Left lung (tissue), 14 donors: ENCODE measurements at places on chromosomes 1 and 21. TPM values are rescaled to one million over a fixed set of nuclear protein-coding genes. Genes with fewer than 3 reads are reported as not detected.

- peaks cover 49% of the 10 kb centered on the region for H3K27me3 ChIP-seq
- peak; percentile 76 for DNase-seq
- H3K36me3 ChIP-seq: no peaks in the 10 kb centered on the region
- H3K4me3 ChIP-seq: no peak overlapping the region
- H3K27ac ChIP-seq: no peak overlapping the region
Observed at GRCh38 chr1:1181129-1181937, 7.7 kb downstream of the TTLL10 start.

The KCNA2 gene
- total RNA-seq: 0.42 TPM

GRCh38 chr21:41207401-41208375 is 39.7 kb downstream of the BACE2 start:
- no peak overlapping the region for H3K27ac ChIP-seq
- H3K4me3 ChIP-seq: no peak overlapping the region
- peak; percentile 57 for DNase-seq
- H3K27me3 ChIP-seq: no peaks in the 10 kb centered on the region
- H3K4me1 ChIP-seq: no peaks in the 10 kb centered on the region

The ZMPSTE24 gene
- 54.5 TPM for total RNA-seq

- H3K36me3 ChIP-seq: no peaks in the 10 kb centered on the region
- H3K27me3 ChIP-seq: no peaks in the 10 kb centered on the region
- H3K4me3 ChIP-seq: no peak overlapping the region
- DNase-seq: no peak
- H3K27ac ChIP-seq: no peak overlapping the region
Observed at GRCh38 chr1:88474555-88475304, 209.3 kb upstream of the PKN2 start.

DNA sequence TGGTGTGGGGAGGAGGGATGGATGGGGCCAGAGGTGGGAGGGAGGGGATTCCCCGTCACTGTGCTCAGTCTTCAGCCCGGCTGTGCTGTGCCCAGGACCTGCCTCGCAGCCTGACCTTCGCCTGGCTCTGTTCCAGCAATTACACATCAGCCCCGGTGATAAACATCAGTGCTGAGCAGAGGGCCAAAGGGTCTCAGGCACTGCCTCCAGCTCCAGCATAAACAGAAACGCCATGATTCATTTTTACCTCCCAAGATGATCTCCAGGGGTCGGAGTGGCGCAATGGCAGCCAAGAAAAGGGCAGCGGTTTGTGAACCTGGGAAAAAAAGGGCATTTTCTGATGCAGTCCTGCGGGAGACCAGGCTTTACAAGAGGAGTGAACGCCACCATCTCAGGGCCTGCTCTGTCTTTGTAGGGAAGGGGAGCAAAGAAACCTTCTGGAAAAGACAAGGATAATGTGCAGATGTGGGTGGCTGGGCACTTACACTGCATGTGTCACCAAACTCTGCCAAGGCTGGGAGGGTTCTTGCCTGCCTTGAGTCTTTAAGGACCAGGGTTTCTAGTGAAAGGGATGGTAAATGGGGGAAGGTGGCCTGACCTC is 28.1 kb downstream of the SHISA4 start:
- no peaks in the 10 kb centered on the region for H3K27me3 ChIP-seq
- DNase-seq: no peak
- peak overlapping the region; percentile 75 for H3K27ac ChIP-seq
- H3K36me3 ChIP-seq: no peaks in the 10 kb centered on the region

- H3K27ac ChIP-seq: no peak overlapping the region
- peaks cover 6% of the 10 kb centered on the region for H3K36me3 ChIP-seq
- H3K4me1 ChIP-seq: no peaks in the 10 kb centered on the region
- no peak for DNase-seq
- H3K27me3 ChIP-seq: no peaks in the 10 kb centered on the region
- no peak overlapping the region for H3K4me3 ChIP-seq
Observed at GRCh38 chr21:28961927-28962326, 30.8 kb downstream of the LTN1 start.

DNA sequence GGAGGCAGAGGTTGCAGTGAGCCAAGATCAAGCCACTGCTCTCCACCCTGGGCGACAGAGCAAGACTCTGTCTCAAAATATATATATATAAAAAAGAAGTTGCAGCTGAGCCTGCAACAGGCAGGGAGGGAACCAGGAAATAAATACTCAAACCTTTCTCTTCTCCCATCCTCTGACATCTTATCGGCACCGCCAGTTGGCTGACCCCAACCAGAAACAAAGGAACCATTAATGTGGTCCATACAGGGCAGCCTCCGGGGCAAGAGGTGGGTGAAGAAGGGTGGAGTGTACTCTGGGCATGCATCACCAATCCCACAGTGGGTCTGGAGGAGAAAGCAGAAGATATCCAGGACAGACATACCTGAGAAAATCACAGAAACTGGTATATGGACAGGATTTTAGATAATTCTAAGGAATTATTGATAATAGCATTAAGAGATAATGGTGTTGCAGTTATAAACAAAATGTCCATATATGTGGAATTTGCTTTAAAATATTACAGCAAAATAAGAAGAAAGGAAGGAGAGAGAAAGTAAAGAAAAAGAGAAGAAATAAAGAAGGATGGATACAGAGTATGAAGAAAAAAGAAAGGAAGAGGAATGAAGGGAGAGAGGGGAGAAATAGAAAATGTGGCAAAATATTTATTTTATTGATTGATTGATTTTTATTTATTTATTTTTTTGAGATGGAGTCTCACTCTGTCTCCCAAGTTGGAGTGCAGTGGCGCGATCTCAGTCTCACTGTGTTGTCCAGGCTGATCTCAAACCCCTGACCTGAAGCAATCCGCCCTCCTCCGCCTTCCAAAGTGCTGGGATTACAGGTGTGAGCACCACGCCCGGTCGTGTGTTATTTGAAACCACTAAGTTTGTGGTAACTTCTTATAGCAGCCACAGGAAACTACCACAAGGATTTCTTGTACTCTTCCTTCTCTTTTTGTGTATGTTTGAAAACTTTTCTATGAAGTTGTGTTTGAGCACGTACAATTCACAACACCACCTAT is 4.1 kb upstream of the PTAFR start:
- no peaks in the 10 kb centered on the region for H3K27me3 ChIP-seq
- no peak for DNase-seq
- H3K4me3 ChIP-seq: no peak overlapping the region
- no peaks in the 10 kb centered on the region for H3K4me1 ChIP-seq
- no peaks in the 10 kb centered on the region for H3K36me3 ChIP-seq

The RBP7 gene
- 2.0 TPM for total RNA-seq

- no peak for DNase-seq
- H3K4me1 ChIP-seq: peaks cover 12% of the 10 kb centered on the region
- no peaks in the 10 kb centered on the region for H3K36me3 ChIP-seq
Observed at GRCh38 chr1:113133759-113134158, 60.8 kb downstream of the LRIG2 start.

The KRTAP13-2 gene
- not detected for total RNA-seq

GRCh38 chr1:183205196-183205781 is 19.2 kb downstream of the LAMC2 start:
- no peak overlapping the region for H3K27ac ChIP-seq
- H3K36me3 ChIP-seq: no peaks in the 10 kb centered on the region
- H3K4me3 ChIP-seq: no peak overlapping the region
- DNase-seq: peak; percentile 80
- H3K27me3 ChIP-seq: no peaks in the 10 kb centered on the region
- H3K4me1 ChIP-seq: no peaks in the 10 kb centered on the region
